Lung microvascular endothelial cell (primary cell): ENCODE measurements at places on chromosomes 6 and 20.

GRCh38 chr6:105014954-105015353 is 58.0 kb downstream of the LIN28B start:
- no peak for DNase-seq

DNA sequence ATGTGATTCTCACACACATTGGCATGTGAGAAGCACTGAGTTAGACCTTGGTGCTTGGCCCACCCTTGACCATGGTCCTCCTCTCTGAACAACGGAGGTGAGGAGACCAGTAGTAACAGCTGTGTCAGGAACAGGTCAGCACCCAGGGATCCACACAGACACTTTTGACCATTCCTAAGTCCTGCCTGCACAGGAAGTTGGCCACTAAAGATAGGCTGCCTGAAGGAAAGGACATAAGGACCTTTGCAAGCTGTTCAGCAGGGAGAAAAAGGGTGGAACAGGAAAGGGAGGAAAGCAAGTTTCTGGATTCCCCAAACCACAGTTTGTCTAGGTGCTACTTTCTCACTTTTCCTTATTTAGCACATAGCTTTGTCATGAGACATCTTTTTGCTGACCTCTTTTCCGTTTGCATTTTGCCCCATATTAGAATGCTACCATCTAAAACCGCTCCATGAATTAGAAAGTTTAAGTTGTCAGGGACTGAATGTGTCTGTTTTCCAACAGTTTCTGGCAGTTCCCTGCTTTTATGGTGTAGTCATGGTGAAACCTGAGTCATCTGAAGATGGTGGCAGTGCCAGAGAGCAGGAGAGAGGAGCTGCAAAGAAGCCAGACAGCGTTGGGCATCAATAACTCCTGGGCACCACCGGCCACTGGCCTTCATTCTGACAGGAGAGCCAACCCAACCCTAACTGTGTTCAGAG is 1.1 kb upstream of the CD109 start:
- peak; percentile 74 for DNase-seq

- peak; percentile 16 for DNase-seq
These were observed 778 bp downstream of the PSMG4 start for GRCh38 chr6:3259491-3259958.

- no peak for DNase-seq
These were observed 69.4 kb downstream of the NRN1 start for GRCh38 chr6:5937169-5937909.

DNA sequence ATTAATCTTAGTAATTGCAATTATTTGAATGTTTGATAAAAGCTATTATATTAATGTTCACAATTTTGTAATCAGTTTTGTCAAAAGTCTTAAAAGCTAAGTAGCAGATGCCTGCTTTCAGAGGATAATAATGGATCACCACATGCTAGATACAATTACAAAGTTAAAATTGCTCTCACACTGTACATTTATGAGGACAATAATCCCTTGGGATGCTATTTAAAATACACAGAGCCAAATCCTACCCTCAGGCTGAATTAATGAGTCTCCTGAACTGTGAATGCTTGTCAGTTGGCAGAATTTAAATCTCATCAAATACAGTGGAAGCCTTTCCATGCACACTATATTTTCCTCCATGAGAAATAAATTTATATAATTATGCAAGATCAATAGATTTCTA is 153.3 kb upstream of the SYNCRIP start:
- DNase-seq = no peak
